ENCODE measurements at places on chromosomes 13 and 19. TPM values are rescaled to one million over a fixed set of nuclear protein-coding genes. Genes with fewer than 3 reads are reported as not detected.

Gene OR7A5
- not detected for total RNA-seq

Gene LRG1
- 0.17 TPM for total RNA-seq

Gene PPFIA3
- total RNA-seq, result 2.6 TPM

Gene STOML3
- total RNA-seq, result not detected

Gene NOVA2
- not detected for total RNA-seq

Gene OR7D2
- under 0.01 TPM for total RNA-seq

Gene FAM216B
- total RNA-seq, result not detected

Gene ZNF132
- 7.6 TPM for total RNA-seq

All from renal cortical epithelial cell (primary cell).